Activated T-helper 2 cell treated with anti-CD3 and anti-CD28 coated beads, Interferon-gamma antibody, Interleukin-2, Interleukin-4, amounts not matched to agents 10 μg/mL and 5 μg/mL and 100 μg/mL, durations not matched to agents 14 hours and 24 hours and 36 hours (primary cell): ENCODE measurements at places on chromosomes 16 and 17. TPM values are rescaled to one million over a fixed set of nuclear protein-coding genes. Genes with fewer than 3 reads are reported as not detected.

Gene EXOC3L1
- 0.14 TPM in 1 of 2 replicates, not detected in the other for total RNA-seq

Gene CNGB1
- not detected in 2 replicates for total RNA-seq

Gene TMC7
- total RNA-seq = not detected in 2 replicates

Gene TMEM92
- 1.5 and 1.6 TPM in 2 replicates for total RNA-seq

Gene PIGL
- total RNA-seq = 40.1 and 40.6 TPM in 2 replicates

Gene NUBP2
- 64.5 and 66.7 TPM in 2 replicates for total RNA-seq

Gene SKA2
- 62.2 and 69.9 TPM in 2 replicates for total RNA-seq

Gene LPO
- not detected in 2 replicates for total RNA-seq

Gene GSDMA
- 0.11 and 0.53 TPM in 2 replicates for total RNA-seq

Gene HOXB4
- total RNA-seq = 3.0 and 3.3 TPM in 2 replicates

Gene AKAP10
- 36.3 and 38.4 TPM in 2 replicates for total RNA-seq

Gene CSH1
- total RNA-seq = not detected in 2 replicates

Gene KRTAP17-1
- not detected in 2 replicates for total RNA-seq

Gene CLDN7
- total RNA-seq = 0.21 and 0.41 TPM in 2 replicates

Gene SP6
- total RNA-seq = 0.09 and 0.14 TPM in 2 replicates

Gene FOXJ1
- total RNA-seq = 0.11 TPM in 2 replicates

Gene IGSF6
- total RNA-seq = not detected in 2 replicates

Gene ATP2A1
- 1.8 and 3.1 TPM in 2 replicates for total RNA-seq

Gene AKAP1
- total RNA-seq = 38.7 and 45.0 TPM in 2 replicates

Gene CMTM2
- total RNA-seq = 0.30 and 0.53 TPM in 2 replicates

Gene NPIPA3
- 1.2 and 1.6 TPM in 2 replicates for total RNA-seq

Gene MEIOB
- total RNA-seq = not detected in 2 replicates

Gene KRT39
- not detected in 2 replicates for total RNA-seq

Gene TSNAXIP1
- 0.51 and 1.0 TPM in 2 replicates for total RNA-seq

Gene KCNAB3
- total RNA-seq = 9.9 and 11.3 TPM in 2 replicates

Gene KRT24
- not detected in 2 replicates for total RNA-seq

Gene TBC1D3C
- total RNA-seq = not detected in 2 replicates

Gene HOXB13
- not detected in 2 replicates for total RNA-seq

Gene LUC7L3
- total RNA-seq = 115 and 134 TPM in 2 replicates

Gene ABHD15
- 19.5 and 20.2 TPM in 2 replicates for total RNA-seq

Gene GTF3C1
- 62.2 and 66.9 TPM in 2 replicates for total RNA-seq

Gene HEATR9
- 0.14 and 0.16 TPM in 2 replicates for total RNA-seq
